Stimulated activated CD8-positive, alpha-beta memory T cell treated with anti-CD3 and anti-CD28 coated beads, Interleukin-2, amount 100 ng/mL, for 1 hour (primary cell): ENCODE measurements at places on chromosomes 2 and 18.

- no peak for DNase-seq
Observed at GRCh38 chr2:160908157-160908556, 252.1 kb upstream of the TANK start.

- no peak for DNase-seq
Observed at GRCh38 chr2:208713066-208713745, 306.6 kb downstream of the PTH2R start.

DNA sequence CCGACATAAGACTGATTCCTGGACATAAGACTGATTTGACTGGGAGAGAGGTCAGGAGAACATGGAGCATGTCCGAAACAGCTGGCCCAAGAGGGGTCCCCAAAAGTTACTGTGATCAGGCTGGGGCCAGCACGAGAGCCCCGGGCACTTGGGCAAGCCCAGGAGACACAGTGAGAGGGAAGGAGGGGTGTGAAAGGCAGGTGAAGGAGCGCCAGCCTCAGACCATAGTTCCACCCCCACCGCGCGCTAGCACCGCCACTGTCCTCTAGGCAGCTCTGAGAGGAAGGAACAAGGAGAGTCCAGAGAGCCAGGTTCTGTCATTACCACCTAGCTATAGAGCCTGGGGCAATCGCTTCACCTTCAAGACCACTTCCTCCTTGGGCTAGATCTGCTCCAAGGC, 78.2 kb upstream of the DAPL1 start:
- no peak for DNase-seq

DNA sequence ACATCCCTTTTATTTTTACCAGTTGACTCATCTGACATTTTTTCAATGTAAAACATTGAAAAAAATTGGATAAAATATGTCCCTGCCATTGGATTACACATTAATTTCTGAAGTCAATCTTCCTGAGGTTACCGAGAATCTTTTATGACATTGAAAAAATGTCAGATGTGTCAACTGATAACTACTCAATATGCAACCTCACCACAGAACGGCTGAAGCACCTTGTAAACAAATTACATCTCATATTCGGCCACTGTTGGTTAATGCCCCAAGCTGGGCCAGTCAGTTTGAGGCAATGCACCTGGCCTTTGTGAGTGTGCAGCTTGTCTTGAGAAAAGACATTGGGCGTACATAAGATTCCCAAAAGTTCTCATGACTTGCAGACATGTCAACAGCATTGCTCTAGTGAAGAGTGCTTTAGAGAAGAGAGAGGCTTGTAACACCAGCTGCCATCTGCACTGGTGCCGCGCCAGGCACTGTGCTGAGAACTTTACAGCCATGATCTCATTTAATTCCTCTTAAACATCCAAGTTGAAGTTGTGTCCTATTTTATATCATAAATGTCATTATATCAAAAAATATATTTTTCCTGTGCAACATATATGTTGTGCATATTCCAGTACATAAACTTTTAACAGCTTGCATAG, 112.7 kb upstream of the SLC35G4 start:
- DNase-seq: no peak

DNA sequence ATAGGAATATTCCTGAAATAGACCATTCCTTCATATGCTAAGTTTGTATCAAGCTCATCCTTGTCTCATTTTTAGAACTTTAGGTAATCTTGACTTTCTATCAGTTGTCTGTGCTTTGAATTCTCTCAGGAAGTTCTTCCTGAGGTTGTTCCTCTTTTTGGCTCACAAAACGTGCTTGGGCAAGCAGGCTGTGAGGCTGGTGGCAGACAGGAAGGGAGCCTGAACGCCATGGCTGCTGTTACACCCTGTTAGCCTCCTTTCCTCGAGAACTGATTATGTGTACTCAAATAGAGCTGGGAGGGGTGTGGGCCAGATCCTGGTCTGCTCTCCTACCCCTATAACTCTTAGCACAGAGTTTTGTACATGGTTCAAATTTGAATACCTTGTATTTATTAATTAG, 136.4 kb upstream of the CELF4 start:
- DNase-seq: no peak

DNA sequence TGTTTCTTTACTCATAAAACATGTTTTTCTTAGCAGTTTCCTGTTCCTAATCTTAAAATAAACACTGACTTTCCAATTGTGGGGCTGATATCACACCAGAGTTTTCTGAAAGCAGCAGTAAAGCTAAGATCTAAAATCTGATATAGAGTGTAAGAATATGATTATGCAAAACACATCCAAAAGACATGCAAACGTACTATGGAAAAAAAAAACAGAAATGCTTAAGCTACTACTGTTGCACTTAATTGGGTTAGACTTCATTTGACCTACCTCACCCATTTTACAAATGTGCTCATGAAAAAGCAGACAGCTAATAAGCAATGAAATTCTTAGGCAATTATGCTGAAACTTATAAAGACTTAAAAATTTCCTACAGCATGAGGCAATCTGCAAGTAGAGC, 10.5 kb downstream of the CYTIP start:
- no peak for DNase-seq

- no peak for DNase-seq
Observed at GRCh38 chr2:179031731-179032408, 18.1 kb downstream of the CCDC141 start.

DNA sequence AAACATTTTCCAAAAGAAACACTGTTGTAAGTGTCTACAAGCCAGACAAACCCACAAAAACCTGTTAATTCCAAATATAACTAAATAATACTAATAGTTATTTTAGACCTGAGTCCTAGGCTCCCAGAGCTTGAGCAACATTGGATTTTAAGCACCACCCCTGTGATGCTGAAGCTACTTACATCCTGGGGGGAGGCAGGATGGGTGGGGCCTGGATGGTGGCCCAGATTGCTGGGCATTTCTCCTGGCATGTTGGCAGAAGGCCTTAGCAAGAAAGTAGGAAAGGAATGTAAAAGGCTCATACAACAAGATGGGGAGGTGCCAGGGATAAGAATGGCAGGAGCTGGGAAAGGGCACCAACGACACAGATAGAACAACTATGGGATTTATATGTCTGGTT, 50.7 kb upstream of the OTX1 start:
- no peak for DNase-seq

- DNase-seq: no peak
Observed at GRCh38 chr2:112985090-112985489, 7.3 kb downstream of the IL36G start.

DNA sequence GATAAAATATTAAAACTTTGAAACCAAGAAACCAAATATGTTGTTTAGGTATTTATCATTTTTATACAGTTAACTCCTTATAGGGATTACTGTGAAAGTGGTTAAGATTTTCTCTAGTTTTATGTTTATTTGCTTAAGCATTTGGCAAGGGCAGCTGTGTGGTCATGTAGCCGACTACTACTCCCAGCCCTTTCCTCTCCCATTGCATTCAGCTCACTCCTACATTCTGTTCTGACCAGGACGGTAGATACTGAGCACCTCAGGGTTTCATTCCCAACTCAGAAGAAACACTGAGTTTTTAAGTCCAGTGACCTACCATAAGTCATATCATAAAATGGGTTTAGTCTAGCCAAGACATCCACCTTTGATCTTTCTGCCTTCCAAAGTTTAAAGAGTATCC, 19.8 kb downstream of the FZD5 start:
- DNase-seq: no peak

DNA sequence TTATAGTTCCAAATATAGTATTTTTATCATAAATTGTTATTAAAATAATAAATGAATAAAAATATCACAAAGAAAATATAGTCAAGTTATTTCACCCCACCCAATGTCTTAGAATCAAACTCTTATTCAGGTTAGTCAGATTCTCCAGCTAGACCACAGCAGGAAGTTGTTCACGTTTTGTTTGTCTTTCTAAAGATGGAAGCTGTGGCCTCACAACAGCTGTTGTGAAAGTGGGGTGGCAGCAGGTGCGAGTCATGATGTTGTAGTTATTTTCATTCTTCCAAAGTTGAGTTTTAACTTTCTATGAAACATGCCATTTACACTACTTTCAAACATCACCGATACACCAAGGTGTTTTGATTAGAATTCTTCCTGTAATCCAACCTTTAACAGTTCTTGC, 272.9 kb downstream of the SLC8A1 start:
- DNase-seq: no peak

DNA sequence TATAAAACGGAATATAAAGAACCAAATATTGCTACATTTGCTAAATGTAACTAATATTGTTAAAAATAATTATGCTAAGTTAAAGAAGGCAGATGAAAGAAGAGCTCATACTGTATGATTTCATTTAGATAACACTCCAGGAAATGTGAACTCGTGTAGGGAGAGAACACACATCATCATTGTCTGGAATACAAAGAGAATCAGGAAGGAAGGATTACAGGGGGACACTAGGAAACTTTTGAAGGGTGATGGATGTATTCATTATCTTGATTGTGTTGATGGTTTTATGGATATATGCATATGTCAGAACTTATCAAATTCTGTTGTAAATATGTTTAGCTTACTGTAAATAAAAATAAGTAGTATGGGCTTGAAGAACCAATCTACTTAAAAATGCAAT, 104.1 kb upstream of the TRIB2 start:
- DNase-seq: no peak

DNA sequence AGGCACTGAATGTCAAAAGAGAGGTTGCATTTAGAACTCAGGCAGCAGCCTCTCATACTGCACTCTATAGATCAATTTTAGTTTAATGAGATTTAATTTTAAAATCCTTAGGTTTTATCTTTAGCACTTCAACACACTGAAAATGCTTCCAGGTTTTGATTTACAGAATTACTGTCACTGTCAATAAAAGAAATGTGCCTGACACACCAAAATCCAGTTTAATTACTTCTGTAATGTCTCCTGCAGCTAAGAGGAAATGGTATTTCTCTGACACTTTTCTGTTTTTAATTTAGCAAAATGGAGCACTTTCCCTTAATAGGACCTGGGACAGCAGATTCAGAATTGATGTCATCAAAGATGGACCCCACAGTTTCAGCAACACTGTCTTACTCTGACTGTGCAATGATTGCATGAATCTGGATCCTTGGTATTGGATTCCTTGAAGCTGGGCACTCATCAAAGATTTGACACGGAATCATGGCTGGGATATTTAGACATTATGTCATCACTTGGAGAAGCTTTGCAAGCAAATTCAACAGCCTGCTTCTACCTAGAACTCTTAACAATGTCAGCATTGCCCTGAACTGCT, 576.5 kb downstream of the NRXN1 start:
- DNase-seq: no peak

DNA sequence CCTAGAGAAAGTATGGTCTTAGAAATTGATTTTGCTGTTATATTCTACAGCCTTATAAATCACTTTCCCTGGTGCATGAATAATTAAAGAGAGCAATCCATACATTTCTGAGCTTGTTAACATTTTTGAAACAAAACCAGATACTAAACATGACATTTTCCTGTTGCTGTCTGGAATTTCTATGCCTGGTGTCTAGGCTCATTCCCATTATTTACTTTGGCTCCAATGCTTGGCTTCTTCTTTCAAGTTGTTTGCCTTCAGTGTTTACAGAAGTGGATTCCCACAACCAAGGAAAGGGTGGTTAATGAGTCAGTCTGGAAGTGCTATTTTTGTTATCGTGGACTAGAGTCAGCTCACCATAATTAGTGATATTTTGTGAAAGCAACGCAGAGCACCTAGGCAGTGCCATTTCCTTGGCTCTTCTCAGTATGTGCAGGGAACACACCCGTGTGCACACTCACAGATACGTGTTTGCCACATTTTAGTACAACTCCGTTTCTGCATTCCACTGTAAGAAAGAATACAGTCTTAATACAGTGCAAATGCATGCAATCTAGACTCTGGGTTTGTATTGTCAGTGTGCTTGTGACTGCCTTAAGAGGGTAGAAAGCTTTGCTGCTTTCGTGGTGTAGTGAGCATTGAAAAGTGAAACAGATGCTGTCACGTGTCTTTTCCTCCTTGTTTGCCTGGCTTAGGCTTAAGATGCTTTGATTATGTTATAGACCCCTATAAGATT, 185.0 kb upstream of the RASGRP3 start:
- no peak for DNase-seq

- no peak for DNase-seq
Observed at GRCh38 chr2:47065771-47066380, 89.2 kb downstream of the STPG4 start.

DNA sequence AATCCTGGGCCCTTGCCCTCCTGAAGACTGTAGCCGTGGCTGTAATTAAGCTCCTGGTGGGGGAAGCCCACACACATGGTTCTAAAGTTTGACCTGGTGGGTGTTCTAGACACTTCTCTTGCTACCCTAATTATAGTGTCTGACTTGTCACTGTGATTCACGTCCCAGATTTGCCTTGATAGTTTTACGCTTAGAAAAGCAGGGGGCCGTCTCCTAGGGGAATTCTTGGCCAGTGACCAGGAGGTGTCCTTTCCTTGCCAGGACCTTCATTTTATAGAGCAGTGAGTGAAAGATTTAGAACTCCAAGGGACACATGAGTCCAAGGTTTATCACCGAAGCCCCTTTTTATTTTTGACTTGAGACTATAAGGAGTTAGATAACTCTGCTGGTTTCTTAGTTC, 9.0 kb downstream of the TMEM214 start:
- DNase-seq: no peak

DNA sequence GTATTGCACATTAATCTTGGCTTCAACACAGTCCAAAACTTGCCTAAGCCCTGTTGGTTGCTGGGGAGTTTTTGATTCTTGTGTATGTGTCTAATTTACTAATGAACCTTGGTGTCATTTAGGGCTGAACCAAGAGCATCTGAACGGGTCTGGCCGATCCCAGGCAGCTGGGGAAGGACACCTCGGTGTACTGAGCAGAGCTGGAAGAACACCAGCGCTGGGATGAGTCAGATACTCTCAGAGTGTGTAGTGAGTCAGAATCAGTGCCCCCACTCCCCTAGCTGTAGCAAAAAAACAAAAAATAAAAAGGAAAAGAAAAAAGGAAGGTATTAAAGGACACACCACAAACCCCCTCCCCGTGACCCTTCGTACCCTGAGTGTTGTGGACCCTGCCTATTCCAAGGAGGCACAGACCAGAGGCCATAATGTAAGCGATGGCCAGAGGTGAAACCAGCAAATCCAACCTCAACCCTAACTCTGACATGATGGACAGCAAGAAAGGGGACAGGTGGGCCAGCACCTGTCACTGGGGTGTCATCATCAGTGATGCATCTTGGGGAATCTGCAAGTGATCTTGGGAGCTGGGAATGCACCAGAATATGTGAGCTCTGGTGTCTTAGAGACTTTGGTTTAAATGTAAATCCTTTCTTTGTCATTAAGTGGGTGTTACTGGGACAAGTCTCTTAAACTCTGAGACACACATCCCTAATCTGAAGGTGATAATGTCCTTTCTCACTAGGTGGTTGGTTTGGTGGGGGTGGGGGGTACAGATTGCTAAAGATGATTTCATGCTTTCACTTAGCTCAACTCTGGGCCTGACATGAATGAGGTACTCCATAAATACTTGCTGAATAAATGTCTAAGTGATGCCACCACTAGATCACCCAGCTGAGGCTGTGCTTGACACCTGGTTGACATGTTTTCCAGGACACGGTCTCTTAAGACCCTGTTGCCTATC, 34.2 kb upstream of the NCOA1 start:
- DNase-seq: no peak
